Stimulated activated CD4-positive, alpha-beta T cell treated with anti-CD3 and anti-CD28 coated beads, Interleukin-15, amount 100 ng/mL, for 48 hours (primary cell): ENCODE measurements at places on chromosomes 12 and 14.

GRCh38 chr12:106759526-106760183, 14.8 kb upstream of the RIC8B start:
- DNase-seq: no peak

DNA sequence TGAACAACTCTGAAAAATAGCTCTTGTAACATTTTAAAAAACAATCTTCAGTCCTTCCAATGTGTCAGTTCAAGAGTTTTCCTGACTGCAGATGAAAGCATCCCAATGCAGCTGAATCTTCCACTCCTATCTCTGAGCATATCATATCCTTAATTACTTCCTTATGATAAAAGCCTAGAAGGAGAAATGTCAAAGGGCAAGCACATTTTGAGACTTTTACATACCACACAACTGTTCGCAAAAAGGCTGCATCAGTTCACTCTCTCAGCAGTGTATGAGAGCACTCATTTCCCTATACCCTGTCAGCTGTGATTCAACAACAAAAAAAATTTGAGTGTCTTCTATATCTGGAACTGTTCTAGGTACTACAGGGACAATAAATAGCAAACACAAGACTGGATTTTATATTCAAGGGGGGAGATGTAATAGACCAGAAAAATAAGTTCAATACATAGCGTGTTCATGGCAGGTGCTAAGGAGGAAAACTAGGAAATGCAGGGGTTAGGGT, 66.1 kb downstream of the ACADS start:
- no peak for DNase-seq

DNA sequence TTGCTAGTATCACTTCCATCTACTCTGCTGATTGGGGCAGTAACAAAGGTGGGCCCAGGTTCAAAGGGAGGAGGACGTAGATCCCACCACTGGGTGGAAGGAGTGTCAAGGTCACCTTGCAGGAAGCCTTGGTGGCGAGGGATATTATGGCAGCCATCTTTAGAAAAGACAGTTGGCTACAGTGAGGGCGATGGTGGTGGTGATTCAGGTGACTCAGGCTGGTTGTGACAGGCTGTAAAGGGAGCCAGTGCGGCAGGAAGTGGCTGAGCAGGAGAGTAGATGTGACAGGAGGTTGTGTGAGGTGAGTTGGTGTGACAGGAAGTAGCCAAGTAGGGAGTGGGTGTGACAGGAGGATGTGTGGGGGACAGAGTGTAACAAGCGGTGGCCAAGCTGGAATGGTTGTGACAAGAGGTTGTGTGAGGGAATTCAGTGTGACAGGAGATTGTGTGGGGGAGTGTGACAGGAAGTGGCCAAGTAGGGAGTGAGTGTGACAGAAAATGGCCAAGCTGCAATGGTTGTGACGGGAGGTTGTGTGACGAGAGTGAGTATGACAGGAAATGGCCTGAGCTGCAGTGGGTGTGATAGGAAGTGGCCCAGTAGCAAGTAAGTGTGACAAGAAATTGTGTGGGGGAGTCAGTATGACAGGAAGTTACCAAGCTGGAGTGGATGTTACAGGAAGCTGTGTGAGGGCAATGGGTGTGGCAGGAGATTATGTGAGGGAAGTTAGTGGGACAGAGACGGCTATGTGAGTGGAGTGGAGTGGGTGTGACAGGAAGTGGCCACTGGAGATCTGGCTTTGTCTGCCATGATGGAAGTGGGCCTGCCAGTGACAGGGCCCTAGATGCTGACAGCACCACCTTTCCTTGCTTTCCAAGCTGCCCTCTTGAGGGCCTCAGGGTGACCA, 136.5 kb upstream of the MYL2 start:
- DNase-seq: peak; percentile 63

DNA sequence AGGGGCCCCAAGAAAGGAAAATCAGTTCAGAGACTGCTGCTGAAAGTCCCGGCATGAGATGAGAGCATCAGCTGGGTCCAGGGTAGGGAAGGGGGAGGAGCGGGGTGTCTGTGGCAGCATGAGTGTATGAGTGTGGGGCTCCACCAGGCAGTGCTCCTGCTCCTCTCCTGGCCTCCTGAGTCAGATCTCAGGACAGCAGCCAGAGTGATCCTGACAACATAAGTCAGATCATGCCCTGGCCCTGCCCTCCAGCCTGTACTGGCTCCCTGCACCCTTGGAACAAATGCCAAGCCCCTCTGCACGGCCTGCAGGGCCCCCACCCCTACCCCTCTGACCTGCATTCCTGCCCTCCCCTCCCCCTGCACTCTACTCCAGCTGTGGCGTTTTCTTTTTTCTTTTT, 24.2 kb upstream of the LRP1-AS start:
- DNase-seq: no peak

DNA sequence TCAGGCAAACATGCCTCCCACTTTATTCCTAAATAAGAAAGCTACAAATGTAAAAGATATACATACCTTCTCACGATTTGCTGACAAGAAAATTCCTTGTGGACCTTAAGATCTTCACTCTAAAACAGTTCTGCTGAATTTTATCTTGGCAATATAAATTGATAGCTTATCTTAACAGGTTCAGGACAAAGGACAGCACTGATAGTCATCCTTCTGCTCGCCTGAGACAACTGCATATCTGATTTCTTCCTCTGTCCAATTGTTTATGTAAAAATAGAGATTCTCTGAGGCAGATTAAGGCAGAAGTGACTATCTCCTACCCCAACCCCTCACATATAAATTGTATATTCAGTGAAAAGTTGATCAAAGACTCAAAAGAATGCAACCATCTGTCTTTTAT, 44.9 kb downstream of the CAPZA3 start:
- no peak for DNase-seq
